Hematopoietic multipotent progenitor cell treated with erythropoietin and hydrocortisone succinate and interleukin-3 and kit ligand, for 4 days (in vitro differentiated cells): ENCODE measurements at places on chromosomes 1 and 21.

- DNase-seq, result no peak
Measured at GRCh38 chr1:109516872-109517271, 7.3 kb upstream of the AMIGO1 start.

GRCh38 chr1:95496307-95496706 lies 262.3 kb downstream of the RWDD3 start:
- no peak for DNase-seq

- no peak for DNase-seq
Measured at GRCh38 chr1:30810416-30811080, 53.0 kb upstream of the LAPTM5 start.

DNA sequence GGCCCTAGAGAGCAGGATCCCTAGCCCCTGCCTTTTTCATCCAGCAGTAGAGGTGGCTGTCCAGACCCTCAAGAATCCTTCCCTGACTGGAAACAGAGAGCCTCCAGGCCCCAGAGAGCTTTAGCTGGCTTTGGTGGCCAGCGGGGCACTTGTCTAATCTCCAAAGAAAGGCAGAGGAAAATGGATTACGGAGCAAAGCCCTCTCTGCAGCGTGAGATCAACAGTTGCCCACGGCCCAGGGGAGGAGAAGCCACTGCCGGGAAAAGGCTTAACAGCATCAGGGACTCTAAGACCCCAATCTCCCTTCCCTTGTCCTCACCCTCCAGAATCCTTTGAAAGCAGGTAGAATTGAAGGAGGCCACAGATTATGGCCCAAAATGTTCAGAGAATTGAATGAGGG lies 35.8 kb upstream of the GRIK3 start:
- DNase-seq, result no peak

GRCh38 chr1:56331207-56331891 lies 248.0 kb downstream of the PLPP3 start:
- no peak for DNase-seq

DNA sequence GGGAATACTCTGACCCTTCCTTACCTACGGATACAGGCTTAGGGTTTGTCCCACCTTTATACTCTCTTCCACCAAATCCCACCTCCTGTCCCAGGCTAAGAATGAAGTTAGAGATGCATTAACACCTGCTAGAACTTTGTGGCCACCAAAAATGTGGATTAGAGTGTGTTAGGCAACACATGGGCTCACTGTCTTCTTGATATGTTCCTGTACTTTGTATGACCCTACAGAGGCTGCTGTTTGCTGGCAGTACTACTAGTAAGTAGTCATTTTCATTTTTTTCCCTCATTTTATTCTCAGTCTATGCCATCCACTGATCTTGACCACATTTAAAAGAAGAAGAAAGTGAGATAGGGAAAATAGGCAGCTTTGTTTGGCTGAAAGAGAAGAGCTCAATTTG lies 21.0 kb upstream of the TMEM39B start:
- DNase-seq, result no peak

DNA sequence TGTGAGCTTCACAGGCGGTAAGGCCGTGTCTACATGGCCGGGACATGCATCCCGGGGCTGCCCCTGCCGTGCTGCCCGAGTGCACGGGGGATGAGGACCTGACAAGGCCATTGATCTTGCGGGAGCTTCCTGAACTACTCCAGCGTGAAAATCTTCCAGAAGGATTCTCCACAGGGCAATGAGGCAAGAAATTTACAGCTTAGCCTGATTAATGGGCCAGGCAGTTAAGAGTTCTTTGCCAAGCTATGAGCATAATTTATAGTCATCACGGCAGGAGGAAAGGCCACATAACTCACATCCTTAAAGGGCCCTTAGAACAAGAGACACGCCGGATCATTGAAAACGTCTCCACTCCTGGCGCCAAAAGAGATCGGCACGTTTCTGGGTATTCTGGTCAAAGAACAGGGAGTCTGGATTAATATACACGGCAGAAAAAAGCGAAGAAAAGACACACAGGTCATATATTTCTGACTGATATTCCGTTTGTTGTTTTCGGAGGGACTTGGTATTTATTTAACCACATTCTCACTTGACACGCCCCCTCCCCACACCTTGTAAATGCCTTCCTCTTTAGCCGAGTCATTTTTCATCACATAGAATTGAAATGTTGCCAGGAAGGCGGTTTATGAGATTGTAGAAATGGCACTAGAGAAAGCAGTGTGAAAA lies 180.5 kb downstream of the DYRK1A start:
- peak; percentile 90 for DNase-seq

GRCh38 chr1:184954232-184954995 lies 19.9 kb downstream of the NIBAN1 start:
- peak; percentile 40 for DNase-seq

- DNase-seq, result no peak
Measured at GRCh38 chr21:17119466-17120297, 393.2 kb upstream of the CXADR start.
